ENCODE measurements at places on chromosomes 2 and 18.

DNA sequence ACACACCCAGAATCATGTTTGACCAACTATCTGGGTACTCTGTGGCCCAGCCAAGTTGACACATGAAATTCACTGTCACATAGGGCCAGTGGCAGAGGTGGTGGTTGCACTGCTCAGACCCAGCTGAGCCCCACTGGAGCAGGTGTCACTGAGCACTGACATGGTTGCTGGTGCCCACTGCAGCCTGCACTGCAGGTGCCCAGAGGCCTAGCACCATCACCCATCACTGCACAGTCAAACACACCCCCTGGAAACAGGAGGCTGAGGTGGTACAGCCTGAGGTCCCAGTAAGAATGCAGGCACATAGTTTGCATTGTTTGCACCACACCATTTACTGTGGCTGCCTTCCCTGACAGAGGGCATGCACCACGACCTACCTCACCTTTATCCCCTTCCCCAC lies 278.7 kb upstream of the MGAT5 start:
- no peak for DNase-seq

DNA sequence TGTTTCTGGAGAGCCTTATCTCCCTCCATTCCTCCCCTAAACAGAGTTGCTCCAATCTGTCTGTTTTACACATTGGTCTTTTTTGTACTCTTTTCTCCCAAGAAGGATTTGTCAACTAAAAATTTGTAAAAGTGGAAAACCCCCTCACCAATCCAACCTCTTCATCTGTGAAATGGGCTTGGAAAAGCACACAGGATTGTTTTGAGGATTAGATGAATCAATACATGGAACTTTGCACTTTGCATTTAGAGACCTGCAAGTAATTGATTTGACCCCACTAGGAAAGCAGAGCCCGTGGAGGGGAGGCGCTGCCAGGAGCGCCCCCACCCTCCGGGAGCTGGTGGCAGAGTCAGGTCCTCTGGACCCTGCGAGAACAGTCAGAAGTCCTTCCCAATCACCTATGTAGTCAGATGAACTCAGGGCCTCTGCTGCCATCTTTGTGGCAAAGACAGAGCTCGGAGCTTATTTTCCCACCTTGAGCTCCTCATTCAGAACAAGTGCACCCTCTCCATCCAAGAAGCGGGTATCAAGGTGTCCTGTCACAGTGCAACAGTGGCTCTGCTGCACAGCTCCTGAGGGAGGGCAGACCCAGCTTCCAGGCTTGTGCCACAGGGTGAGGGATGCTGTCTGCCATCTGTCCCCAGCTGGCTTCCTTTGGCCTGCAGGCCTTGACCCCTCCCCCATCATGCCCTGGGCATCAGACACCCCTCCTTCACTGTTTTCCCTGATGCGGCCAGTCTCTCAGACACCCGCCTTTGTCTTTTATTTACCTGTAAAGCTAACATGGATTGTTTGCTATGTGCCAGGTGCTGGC lies 1.7 kb upstream of the TMEM185B start:
- no peak for DNase-seq

- no peak for DNase-seq
Observed at GRCh38 chr2:48015421-48015820, 109.1 kb upstream of the FBXO11 start.

- no peak for DNase-seq
Observed at GRCh38 chr18:76546088-76546435, 51.0 kb upstream of the ZNF516 start.

DNA sequence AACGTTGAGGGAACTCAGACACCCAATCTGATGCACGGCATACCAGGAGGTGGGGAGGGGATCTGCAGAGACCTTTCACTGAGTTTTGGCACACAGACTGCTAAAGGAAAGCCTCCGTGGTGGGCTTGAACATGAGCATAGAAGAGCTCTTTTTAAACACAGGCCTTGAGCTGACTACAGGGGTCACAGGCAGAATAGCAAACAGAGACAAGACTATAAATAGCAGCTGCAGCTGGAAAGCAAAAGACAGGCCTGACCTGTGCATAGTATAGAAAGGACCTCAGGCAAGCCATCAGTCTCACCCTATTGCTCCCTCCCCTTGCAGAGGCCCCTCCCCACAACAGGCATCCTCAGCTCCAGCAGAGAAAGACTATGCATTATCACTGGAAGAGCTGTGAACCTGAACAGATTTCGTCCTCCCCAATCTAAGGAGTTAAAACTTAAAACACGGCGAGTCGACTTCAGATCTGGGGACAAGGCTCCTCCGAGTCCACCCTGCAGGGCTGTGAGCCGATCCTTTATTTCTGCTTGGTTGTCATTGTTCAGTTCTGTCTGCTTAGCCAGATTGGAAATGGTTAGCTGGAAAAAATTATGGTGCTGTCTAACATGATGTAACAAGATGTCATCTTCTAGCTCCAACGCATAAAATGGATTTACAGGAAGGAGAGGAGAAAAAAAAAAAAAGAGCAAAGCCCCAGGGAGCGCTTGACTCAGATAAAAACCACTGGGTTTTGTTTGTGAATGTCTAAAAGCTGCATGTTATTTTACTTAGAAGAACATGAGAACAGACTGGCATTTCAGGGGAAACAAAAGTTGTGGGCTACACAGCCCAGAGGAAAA lies 25.2 kb upstream of the LCLAT1 start:
- no peak for DNase-seq

DNA sequence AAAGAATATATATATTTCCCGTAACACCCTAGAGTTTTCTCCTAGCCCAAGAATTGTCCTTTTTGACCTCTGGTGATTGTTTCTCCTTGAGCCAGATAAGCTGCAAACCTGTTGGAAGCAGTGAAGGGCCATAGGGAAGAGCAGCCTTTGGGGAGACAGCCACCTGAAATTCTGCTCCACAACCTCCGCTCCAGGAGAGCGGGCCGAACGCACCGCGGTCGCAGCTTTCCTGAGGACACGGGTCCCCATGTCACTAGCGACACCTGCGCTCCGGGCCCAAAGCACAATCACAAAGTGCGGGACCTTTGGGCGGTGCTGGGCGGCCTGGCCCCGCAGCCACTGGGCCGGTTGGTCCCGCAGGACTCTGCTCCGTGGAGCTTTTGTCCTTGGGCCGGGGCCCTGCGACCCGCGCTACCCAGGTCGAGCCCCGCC lies 557 bp upstream of the DSG2 start:
- no peak for DNase-seq

GRCh38 chr18:419541-420175 lies 80.8 kb downstream of the COLEC12 start:
- DNase-seq, result no peak

GRCh38 chr2:120680136-120680761 lies 55.4 kb upstream of the GLI2 start:
- peak; percentile 91 for DNase-seq

DNA sequence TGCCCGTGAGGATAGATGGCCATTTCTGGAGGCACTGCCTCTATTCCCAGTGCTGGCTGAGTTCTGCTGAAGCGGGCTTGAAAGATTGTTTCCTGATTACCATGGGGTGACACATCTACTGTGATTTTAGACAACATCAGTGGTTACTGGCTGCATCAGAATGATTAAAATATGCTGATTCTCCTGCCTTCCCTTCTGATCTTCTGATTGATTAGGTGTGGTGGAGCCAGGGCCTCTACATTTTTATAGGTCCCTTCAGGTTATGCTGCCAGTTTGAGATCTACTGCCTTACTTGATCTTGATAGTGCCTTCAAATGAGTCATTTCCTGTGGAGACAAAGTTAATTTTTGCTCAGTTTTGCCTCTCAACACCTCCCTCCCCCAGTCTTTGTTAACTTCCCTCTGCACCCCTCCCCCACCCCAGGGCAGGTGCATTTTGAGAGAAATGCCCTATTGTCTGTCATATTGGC lies 31.6 kb upstream of the SNORC start:
- DNase-seq, result no peak

GRCh38 chr2:28949617-28950305 lies 31.3 kb upstream of the TOGARAM2 start:
- DNase-seq, result no peak

DNA sequence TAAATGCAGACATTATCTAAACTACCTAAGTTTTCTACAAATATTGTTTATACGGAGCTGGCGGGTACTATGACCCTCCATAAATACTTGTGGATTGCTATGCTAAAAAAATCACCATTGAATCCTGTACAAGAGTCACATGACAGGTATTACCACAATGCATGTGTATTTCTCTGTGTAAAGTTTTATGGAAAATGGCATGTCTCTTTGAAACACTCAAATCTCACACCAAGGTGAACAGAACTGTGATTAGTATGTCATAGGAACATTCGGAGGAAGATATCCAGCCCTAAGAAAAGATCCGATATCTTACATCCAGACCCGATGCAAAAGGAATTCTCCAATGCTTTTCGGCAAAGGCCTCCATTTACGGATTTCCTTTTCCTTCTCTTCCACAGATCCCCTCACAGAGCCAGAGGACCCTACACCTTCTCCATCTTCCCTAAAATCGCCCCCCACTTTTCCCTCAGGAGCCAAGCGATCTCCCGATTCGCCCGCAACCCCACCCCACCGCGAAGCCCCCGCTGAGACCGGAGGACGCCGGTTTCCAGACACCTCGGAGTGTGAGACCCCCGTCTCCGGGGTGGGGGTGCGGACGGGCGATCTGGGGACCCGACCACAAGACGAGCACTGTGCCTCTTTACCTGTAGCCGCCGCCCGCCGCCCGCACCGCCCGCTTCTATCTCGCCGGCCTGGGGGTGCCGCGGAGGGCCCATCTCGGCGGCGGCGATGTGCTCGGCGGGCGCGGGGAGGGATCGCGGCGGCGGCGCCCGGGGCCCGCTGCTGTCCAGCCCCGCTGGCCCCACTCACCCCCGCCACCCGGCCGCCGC lies 1.2 kb downstream of the SAP130 start:
- no peak for DNase-seq

DNA sequence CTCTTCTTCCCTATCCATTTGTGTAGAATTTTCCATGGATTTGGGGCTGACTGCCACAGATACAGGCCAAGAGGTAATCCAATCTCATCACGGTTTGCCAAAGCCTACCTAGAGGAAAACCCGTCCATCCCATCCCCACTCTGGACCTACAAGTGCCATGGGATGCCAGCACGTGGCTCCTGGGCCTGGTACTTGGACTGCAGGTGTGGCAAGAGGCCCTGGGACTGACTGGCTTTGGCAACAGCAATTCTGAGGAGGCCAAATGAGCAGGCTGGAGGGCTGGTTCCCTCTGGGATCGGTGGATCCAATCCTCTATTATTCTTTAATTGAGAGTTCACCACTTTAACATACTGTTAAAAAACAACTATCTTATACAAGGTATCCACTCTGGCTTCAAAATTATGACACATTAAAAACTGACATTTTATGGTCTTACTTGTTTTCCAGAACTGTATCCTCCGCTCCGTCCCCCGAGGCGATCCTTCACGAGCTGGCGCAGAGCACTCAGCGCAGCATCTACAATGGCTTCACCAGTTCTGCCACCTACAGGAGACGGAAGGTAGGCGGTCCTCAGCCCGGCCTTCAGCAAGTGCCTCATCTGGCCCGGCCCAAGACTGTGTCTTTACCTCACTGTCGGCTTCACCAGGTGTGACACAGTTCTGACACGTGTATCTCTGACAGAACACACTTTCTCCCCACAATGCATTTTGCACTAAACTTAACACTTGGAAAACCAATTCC lies 19.8 kb downstream of the PDIA6 start:
- no peak for DNase-seq

- no peak for DNase-seq
Observed at GRCh38 chr18:46411867-46412690, 244.9 kb downstream of the LOXHD1 start.

DNA sequence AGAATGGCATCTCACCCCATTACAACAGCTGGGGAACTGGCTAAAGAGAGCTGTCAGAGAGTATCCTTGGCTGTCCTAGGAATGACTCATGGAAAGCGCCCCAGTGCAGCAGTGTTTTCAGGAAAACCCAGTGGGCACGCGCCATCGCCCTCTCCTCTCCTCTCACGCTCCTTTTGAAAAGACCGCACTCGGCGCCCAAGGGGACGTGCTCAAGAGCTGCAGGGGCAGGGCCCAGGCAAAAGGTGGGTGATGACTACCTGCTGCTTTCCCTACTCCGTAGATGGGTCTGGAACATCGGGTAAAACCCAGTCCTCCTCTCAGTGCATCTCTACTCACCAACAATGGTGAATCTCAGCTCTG lies 68.1 kb downstream of the EMILIN2 start:
- DNase-seq, result peak; percentile 32

DNA sequence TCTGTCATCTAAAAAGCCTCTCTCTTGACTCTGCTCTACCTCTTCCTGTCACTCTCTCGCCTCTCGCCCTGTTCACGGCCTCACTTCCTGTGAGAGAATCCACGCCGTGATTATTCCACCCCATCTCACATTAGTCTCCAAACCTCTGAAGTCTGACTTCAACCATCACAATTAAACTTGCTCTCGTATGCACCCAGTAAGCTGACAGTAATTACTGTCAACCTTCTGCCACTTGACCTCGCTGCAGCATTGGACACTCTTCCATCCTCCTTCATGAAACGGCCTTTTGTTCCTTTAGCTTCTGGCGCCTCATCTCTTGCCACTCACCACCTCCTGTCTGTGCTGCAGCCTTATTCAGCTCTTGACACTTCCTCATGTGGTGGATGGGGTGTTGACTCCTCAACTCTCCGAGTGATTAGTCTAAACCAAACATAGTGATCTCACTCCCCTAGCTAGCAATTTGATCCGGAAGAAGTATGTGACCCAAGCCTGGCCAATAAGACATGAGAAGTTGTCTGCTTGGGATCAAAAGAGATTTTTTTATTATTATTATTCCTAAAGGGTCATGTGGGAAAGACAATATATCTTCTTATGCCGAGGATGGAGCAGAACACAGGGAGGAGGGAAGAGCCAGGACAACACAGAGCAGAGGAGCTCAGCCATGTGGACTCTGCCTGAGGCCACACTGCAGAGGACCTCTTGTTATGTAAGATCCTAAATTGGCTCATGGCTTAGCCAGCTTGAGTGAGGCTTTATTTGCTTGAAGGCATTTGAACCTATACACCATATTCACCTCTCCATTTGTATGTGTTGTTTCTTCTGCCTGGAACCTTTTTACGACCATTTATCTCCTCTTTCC lies 38.4 kb upstream of the MYO1B start:
- no peak for DNase-seq

DNA sequence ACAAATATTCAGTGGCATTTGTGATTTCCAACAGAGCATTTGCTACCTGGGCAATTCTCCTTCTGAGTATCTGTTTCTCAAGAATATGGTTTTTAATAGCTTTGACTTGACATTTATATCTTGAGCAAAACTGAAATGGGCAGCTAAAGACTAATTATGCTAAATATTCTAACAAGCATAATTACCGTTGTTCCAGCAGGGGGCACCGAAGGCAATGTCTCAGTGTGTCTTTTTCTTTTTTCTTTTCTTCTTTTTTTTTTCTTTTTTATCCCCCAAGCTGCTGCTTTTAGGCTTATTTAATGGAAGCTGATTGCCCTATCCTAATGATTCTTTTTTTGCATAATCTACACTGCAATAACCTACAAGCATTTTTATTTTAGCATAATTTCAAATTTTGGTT lies 138.9 kb upstream of the NABP1 start:
- no peak for DNase-seq

- DNase-seq, result no peak
Observed at GRCh38 chr2:143397884-143398614, 268.8 kb downstream of the ARHGAP15 start.
